Left renal cortex interstitium (tissue), 4 donors: ENCODE measurements at places on chromosomes 2 and 18.

DNA sequence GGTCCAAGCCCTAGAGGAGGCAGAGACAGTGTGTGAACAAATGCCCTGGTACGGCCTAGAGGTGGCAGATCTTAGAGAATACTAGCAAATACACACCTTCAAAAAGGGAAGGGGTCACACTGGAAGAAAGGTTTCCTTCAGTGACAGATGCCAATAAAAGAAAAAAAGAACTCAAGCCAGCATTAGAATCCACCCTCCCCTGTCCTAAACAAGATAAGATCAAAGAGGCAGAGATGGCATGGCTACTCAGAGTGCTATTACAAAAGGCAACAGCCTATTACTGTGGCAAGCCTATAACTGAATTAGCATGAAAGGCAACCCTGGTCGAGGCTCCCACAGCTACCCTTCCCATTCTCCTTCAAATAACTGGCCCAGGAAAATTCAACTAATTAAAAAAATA is 69.6 kb downstream of the SMC6 start:
- no peak for DNase-seq

- no peak for DNase-seq
These were observed 138.8 kb upstream of the CTAGE1 start for GRCh38 chr18:22556222-22557167.

DNA sequence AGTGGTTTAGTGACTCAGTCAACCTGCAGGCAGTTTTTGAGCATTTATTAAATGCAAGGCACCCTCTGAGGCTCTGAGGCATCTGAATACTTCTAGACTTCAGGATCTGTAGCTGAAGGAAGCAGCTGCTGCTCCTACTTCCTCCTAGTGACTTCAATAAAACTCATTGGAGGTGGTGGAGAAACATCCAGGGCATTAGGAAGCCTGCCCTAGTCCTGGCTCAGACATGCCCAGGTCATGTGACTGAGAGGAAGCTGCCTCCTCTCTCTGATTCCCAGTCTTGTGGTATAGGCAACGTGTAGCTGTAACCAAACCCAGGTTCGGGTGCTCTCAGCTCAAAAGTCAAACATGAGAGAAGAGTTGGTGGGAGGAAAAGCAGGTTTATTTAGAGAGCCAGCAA is 287.2 kb upstream of the GYPC start:
- DNase-seq, result no peak

DNA sequence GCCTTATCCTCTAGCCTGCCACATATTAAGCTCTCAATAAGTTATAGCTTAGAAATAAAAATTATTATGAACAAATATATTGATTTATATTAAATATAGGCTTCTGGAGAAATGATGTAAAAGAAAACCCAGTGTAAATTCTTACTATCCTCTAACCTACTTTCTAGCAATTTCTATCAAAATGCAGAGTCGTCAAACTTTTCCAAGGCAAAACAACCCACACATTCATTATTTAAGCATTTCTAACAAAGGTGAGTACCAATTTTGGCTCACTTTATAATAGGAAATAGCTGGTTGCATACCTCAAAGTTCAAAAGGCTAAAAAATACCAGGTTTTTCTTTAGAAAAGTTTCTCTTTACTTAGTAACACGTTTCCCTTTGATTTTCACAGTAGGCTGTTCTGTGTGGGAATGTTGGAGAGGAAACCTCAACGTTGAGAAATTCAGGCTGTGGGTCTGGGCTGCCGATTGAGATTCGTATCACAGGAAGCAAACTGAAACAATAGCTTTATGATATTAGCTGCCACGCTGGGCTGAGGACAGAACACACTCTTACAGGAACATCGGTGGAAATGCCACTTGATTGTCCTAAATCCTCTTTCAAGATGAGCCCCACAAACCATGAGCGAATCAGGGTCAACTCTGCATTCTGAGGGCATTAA is 53.0 kb downstream of the EPAS1 start:
- no peak for DNase-seq

- DNase-seq, result no peak
These were observed 593 bp downstream of the SP140L start for GRCh38 chr2:230327418-230328154.

- DNase-seq, result no peak
These were observed 893.3 kb upstream of the TMEFF2 start for GRCh38 chr2:193088026-193088425.

- no peak for DNase-seq
These were observed 83.3 kb downstream of the SP3 start for GRCh38 chr2:173881886-173882285.

GRCh38 chr2:74205596-74205995 is 7.2 kb downstream of the MTHFD2 start:
- no peak for DNase-seq

GRCh38 chr2:68825866-68826265 is 45.3 kb downstream of the BMP10 start:
- DNase-seq, result no peak

GRCh38 chr2:210503001-210503623 is 26.6 kb upstream of the LANCL1 start:
- DNase-seq, result peak; percentile 15

- no peak for DNase-seq
These were observed 141.5 kb upstream of the NDUFV2 start for GRCh38 chr18:8960740-8961657.

- DNase-seq, result no peak
These were observed 14.8 kb upstream of the SMAD2 start for GRCh38 chr18:47944972-47945852.

DNA sequence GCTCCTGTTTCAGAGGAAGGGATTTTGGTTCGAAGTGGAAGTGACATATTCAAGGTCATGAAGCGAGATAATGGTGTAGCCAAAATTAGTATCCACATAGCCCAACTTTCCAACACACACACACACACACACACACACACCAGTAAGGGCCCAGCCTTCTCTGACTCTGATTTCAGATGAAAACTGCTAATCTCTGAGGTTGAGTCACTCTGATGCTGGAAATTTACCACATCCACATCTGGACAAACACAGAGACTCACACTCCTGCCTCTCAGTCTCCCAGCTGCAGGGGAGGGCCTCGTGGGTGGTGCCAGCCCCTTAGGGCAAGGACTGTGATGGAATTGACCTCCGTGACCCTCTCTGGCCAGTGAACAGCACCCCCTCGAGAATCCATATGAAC is 29.0 kb upstream of the SLC35F6 start:
- DNase-seq, result no peak

DNA sequence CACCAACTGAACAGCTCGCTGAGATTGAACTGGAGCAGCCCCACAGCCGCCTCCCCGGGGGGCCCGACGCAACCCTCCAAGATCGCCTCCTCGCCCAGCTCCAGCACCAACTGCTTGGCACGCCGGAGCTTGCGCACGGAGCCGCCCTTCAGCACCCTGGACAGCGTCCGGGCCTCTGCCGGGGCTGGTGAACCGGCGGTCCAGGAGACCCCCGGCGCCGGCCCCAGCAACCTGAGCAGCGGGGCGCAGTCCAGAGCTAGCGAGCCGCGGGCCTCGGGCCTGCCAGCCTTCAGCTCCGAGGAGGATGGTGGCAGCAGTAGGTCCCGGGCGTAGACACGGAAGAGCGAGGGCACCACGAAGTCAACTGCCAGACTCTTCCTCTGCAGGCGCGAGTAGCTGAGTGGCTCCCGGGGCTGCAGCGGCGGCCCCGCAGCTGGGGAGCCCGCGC is 1.2 kb downstream of the ALK start:
- DNase-seq, result peak; percentile 54

DNA sequence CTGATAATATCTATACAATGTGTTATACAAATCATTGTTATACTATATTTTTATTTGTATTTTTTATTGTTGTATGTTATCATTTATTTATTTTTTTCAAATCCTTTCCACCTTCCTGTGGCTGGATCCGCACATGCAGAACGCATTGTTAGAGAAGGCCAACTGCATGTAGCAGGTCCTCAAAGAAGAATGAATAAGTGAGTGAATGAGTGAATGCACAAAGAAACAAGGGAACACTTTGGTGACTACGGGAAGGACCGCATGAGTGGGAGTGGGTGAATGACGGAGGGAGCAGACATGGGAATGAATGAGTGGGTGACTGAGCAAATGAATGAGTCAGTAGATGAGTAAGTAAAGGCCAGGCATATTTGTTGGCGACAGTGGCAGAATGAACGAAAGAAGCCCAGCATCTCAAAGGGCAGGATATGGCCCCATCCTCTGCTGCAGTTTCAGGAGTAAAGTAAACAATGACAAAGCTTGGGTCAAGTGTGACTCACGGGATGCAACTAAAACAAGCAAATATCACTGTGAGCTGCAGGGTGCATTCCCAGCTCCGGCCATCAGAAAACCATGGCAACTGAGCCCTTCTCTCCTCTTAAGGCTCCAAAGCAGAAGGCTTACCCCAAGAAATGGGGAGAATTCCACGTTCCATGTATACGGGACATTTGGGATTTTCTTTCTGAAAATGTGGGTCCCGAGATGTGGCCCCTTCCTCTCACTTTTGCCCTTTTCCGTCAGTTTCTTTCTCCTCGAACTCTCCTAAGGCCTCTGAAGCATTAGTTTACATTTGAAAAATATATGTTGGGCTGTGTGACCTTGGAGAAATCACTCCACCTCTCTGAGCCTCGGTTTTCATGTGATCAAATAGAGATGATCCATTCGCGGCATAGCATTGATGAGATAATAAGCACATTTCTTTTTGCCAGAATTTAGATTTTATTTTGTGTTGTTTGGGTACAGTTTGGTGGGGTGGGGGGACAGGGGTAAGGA is 24.5 kb downstream of the KCNF1 start:
- no peak for DNase-seq

GRCh38 chr18:79926715-79927606 is 24.5 kb downstream of the SLC66A2 start:
- no peak for DNase-seq

GRCh38 chr2:86697551-86698104 is 22.5 kb upstream of the RMND5A start:
- no peak for DNase-seq

DNA sequence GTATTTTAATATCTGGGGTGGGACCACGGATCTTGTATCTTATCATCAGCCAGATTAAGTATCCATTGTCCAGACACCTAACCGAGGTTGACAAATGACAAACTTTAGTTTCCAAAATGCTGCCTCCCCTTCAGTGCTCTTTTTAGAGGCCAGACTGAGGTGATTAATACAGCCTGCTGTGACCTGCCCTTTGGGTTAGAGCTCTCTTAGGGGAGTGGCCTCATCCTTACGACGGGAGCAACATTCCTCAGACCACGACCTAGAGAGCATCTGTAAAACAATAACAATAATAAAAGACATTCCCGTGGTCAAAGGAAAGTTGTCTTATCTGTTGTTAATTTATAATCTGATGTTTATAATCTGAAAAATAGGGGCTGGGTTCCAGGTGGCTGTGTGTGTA is 405.3 kb downstream of the LPIN1 start:
- DNase-seq, result no peak

- no peak for DNase-seq
These were observed 45.2 kb upstream of the NFU1 start for GRCh38 chr2:69482471-69482870.

DNA sequence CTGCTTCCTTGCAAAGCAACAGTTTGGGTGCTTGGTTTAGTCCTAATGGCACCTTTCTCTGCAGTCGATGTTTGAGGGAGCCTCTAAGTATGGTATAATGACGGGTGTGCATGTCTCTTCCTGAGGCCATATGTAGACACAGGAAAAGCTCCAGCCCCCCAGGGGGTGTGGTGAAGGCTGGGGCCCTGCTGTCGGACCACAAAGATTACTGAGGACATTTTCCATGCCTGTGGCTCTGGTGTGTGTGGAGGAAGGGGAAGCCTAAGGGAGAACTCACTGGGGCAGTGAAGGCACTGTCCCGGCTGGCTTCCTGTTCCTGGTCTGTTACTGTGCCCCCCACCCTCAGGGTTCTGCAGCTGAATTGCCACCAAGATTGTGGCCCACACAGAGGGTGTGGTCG is 187.1 kb downstream of the FHOD3 start:
- no peak for DNase-seq

- no peak for DNase-seq
These were observed 20.0 kb downstream of the AQP12B start for GRCh38 chr2:240662681-240663080.

DNA sequence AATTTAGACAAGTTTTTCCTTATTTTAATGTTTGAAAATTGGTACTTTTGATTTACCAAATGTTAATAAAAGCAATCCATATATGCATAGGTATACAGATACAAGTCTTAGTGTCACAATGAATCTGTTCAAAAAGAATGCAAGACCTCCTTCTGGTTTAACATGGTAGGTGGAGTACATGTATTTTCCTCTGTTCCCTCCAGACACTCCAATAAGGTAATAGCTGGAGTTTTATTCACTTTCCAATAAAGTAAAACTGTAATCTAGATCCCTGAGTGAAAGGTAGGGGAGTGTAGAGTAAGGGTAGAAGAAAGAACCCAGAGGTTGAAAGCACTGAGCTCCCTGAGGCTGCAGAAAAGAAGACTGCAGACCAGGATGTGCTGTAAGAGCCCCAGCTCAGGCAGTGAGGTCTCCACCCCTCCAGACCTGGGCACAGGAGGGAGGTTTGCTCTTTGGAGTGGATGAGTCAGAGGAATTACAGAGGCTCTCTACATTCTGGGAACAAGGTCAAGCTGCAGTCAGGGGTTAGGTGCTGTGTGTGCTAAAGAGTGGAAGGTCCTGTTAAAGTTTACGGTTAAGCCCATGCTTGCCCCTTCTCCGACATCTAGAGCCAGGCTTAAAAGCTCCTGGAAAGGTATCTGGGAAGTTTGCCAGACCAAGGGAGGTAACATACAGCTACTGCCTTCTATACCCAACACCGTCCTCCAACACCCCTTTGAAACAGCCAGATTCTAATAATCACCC is 27.6 kb upstream of the STAT1 start:
- no peak for DNase-seq

GRCh38 chr2:203934711-203935438 is 1.7 kb upstream of the ICOS start:
- no peak for DNase-seq

GRCh38 chr2:121038031-121038430 is 247.0 kb downstream of the TFCP2L1 start:
- DNase-seq, result no peak

GRCh38 chr2:136386046-136386445 is 268.1 kb upstream of the CXCR4 start:
- DNase-seq, result no peak

DNA sequence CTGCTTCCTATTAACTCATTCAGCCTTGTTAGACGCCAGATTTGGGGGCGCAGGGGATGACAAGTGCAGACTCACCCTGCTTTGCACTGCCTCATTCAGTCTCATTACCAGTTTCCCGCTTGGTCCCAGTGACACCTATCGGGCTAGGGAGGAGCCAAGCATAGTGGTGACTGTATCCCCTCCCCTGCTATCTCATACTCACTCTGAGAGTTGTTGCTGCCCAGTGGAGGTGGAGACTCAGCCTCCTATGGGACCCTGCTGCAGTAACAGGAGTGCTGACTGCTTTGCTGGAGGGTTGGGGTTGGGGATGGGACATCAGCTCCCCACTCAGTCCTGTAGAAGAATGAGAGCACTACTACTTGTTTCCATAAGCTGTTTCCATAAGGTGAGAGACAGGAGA is 21.3 kb upstream of the PIK3C3 start:
- DNase-seq, result no peak
